ENCODE measurements at places on chromosomes 1 and 21.

- no peak for DNase-seq
Observed at GRCh38 chr21:15562748-15563147, 167.0 kb upstream of the USP25 start.

GRCh38 chr1:77831566-77831965 is 52.1 kb downstream of the MIGA1 start:
- no peak for DNase-seq

- no peak for DNase-seq
Observed at GRCh38 chr1:39829791-39830533, 41.3 kb upstream of the BMP8B start.

GRCh38 chr1:172376431-172376830 is 44.1 kb upstream of the C1orf105 start:
- no peak for DNase-seq

DNA sequence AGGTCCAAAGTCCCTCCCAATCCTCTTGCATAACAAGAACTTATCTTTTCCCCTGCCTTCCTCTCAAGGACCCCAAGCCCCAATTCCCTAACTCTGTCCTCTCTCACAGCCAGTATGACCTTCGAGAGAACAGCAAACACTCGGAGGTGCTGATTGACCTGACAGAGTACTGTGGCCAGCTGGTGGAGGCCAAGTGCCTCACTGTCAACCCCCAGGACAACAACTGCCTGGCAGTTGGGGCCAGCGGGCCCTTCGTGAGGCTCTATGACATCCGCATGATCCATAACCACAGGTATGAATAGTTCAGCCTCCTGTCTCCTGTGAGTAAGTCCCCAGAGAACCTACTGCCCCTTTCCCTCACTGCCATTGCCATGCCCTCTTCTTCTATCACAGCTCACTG is 29.9 kb upstream of the TMEM222 start:
- no peak for DNase-seq

GRCh38 chr1:178901482-178902125 is 30.7 kb upstream of the ANGPTL1 start:
- DNase-seq = no peak

GRCh38 chr1:183291802-183292514 is 105.9 kb downstream of the LAMC2 start:
- no peak for DNase-seq

GRCh38 chr1:58584082-58584895 is 7.2 kb upstream of the TACSTD2 start:
- no peak for DNase-seq

- no peak for DNase-seq
Observed at GRCh38 chr1:1021920-1022259, 2.0 kb downstream of the AGRN start.

DNA sequence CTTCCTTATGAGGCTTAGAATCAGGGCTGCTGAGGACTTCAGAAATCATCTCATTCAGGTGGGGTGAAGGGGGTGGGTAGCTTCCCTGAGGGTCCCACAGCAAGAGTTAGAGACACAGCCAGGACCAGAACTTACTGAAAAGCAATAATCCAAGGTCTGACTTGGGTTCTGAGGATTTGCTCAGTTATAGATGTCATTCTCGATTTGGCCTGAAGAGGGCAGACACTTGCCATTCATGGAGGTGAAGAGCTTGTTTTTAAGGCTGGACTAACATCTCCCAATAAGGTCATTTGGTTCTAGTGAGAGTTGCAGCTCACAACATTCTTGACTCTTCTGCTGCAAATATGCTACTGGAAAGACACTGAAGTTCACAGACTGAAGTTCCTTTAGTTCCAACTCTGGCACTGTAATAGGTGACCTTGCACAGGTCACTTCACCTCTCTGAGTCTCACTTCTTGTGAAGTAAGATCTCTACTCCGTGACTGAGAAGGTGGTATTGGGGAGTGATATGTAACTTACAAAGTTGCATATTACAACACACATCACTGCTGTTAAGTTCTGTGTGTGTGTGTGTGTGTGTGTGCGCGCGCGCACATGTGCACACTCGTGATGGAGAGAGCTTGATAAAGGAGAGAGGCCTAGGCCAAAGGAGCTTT is 69.8 kb upstream of the DIRAS3 start:
- peak; percentile 82 for DNase-seq

DNA sequence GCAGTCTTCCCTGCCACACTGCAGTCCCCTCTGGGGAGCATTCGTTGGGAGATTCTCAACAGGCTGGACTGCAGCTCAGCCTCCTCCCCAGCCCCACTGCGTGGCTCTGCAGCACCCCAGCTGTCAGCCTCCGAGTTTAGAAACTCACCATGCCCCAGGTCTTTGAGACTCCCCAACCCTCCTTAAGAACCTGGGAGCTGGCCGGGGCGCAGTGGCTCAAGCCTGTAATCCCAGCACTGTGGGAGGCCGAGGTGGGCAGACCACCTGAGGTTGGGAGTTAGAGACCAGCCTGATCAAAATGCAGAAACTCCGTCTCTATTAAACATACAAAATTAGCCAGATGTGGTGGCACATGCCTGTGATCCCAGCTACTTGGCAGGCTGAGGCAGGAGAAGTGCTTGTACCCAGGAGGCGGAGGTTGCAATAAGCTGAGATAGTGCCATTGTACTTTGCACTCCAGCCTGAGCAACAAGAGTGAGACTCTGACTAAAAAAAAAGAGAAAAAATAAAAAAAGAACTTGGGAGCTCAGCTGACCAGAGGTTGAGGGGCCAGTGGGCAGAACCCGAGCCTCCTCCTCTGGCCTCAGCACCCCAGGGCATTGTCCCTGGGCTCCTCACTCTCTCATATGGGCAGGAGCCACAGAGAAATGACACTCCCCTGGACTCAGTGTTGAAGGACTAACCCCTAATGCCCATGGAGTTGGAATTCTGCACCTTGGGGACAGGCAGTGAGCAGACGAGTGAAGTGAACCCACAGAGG is 5.6 kb downstream of the OLIG2 start:
- no peak for DNase-seq

GRCh38 chr1:155651861-155652661 is 36.5 kb downstream of the YY1AP1 start:
- DNase-seq = no peak

DNA sequence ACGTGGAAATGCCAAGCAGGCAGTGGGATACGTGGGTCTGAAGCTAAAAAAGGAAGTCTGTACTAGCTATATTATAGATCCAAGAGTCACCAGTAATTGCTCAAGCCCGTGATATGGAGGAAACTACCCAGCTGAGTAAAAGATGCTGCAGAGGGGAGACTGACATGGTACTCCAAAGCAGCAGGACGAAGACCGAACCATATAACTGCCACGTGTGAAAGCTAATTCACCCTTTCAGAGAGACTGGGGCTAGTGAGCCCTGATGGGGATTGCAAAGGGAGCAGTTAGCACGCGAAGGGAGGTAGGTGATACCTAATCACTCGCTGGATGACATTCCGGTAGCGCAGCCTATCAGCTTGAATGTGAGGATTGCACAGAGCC is 316 bp downstream of the AP4B1 start:
- DNase-seq = no peak

- DNase-seq = peak; percentile 16
Observed at GRCh38 chr21:32748529-32748928, 20.7 kb upstream of the SYNJ1 start.

- DNase-seq = no peak
Observed at GRCh38 chr1:29633771-29634170, 397.4 kb downstream of the PTPRU start.

DNA sequence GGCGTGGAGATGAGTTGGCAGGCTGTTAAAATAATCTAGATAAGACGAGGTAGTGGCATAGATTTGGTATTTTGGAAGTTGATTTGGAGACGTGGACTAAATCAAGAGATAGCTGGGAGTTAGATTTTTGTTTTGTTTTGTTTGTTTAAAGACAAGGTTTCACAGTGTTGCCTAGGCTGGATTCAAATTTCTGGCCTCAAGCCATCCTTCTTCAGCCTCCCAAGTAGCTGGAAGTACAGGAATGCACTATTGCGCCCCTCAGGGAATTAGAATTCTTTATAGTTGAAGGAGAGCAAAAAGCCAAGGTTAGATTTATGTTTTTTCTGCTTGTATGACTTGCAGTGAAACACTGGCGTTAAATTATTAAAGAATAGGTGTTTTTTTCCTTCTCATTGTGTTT is 22.3 kb upstream of the SNRPE start:
- DNase-seq = no peak

DNA sequence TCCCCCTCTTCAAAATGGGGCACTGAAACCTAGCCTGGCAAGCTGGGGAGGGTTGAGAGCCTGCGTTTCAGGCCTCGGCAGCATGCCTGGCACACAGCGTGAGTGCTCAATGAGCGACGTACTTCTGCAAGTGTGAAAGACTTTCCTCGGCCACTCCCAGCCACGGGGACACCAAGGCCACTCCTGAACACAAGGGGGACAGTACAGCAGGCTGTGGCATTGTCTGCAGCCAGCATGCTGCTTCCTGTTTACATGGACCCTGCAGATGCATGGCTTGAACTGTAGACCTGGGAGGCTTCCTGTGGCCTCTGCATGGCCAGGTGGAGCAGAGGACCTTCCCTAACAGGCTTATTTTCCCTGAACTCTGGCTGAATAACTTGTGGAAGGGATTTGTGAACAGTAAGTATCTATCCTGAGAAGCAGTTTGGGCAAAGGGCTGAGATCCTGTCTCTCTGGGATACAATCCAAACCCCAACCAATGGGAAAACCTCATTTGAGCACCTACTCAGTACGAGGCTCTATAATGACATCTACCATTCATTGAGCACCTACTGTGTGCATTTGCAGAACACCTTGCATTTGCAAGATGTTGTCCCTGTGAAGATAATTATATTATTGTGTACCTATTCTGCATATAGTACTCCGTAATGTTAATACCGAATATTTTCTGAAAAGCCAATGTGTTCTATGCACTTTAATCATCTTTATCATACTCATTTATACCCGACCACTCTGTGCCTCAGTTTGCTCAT is 9.9 kb upstream of the HSPG2 start:
- no peak for DNase-seq

- no peak for DNase-seq
Observed at GRCh38 chr1:113859478-113860175, 11.9 kb downstream of the PTPN22 start.

- no peak for DNase-seq
Observed at GRCh38 chr1:160636076-160636475, 10.8 kb downstream of the SLAMF1 start.

- DNase-seq = peak; percentile 53
Observed at GRCh38 chr1:171226747-171227370, 21.4 kb upstream of the FMO1 start.

GRCh38 chr1:168135116-168135920 is 1.4 kb downstream of the GPR161 start:
- DNase-seq = no peak

GRCh38 chr1:41409825-41410224 is 48.6 kb downstream of the FOXO6 start:
- no peak for DNase-seq

- no peak for DNase-seq
Observed at GRCh38 chr1:3541465-3541864, 69.8 kb downstream of the MEGF6 start.

DNA sequence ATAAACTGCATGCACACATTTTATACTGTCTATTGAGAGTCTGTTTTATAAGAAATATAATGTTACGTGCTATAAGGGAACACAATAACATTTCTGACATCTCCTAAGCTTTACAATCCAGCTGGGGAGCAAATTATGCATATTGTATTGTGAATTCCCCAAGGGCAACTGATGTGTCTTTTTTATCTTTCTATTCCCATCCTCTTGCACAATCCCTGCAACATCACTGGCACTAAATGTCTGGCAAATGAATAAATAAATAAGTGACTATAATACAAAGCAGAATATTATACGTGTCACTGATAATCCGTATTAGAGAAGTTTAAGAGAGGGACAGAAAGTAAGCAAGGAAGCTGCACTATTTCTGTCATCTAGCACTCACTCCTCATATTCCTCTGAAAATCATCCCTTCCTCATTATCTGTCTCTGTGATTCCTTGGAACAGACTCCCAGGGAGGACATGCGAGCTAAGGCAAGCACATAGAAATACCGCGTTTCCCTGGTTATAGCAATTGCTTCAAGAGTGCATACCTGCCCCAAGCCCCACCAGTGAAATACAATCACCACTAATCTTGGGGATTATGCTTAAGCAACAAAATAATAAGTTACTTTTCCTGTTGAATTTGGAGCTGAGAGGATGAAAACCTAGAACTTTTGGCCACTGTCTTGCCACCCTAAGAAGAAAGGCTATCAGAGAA is 205.4 kb downstream of the SMYD3 start:
- DNase-seq = no peak

- no peak for DNase-seq
Observed at GRCh38 chr1:154288661-154289060, 16.2 kb downstream of the HAX1 start.

DNA sequence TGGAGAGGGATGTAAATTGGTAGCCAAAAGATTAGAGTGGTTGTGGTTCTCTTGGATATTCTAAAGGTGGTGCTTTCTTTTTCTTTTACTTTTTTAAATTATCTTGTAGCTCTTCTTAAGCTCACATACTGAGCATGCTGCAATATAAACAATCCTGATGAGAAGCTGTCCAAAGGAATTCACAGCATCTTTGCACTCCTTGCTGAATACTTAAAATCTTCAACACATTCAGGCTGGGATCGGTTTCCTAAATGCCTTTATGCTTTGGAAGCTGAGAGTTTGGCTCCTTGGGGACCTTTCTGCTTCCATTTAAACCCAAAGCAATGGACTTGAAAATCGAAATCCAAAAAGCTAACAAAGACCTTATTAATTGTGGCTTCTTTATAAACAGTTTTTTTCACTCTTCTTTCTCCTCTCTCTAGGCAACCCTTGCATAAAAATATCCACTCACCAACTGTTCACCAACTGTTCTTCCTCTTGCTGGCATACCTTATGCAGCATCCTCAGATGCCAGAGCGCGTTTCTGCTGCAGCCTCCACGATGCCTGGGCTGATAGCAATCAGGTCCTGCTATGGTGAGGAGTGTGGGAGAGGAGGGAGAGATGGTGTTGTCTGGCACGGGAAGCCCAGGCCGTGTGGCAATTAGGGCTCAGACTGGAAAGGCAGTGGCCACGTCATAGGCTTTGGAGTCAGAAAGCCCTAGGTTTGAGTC is 535.8 kb upstream of the DAB1 start:
- no peak for DNase-seq

- DNase-seq = no peak
Observed at GRCh38 chr1:3391711-3392110, 62.8 kb upstream of the ARHGEF16 start.

DNA sequence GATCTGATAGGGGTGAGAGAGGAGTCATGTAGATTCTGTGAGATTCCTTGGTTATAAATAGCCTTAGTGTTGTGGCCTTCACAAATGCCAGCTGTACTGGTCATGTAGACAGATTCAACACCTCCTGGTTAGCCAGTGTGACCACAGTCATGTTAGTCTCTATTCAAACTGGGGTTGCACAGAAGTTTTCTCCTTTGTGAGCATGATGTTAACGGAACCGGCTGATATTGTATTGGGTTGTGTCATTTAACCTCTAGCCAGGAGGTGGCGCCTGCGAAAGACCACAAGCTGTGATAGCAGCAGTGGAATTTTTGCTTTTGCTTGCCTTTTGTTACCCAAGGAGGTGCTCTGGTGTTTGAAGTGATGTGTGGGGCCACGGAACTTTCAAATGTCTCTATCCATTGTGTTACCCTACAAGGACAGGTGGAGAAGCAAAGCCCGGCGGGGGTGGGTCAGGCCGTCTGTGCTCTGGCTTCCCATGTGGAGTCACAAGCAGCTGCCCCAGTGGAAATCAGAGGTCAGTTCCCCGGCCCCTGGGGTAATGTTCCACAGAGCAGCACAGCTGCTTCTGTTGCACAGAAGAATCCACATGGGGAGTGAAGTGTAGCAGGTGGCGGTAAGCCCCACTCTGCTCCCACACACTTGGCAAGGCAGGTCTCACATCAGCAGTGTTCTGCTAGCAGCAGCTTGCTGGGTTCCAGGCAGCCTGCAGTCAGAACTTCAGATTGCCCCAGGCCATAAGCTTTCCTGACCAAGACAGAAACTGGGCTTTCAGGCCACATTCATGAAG is 112.6 kb downstream of the ADAMTS1 start:
- DNase-seq = peak; percentile 51

All from midbrain (tissue), 1 donor.